ENCODE measurements at places on chromosomes 1 and 21. TPM values are rescaled to one million over a fixed set of nuclear protein-coding genes. Genes with fewer than 3 reads are reported as not detected.

DNA sequence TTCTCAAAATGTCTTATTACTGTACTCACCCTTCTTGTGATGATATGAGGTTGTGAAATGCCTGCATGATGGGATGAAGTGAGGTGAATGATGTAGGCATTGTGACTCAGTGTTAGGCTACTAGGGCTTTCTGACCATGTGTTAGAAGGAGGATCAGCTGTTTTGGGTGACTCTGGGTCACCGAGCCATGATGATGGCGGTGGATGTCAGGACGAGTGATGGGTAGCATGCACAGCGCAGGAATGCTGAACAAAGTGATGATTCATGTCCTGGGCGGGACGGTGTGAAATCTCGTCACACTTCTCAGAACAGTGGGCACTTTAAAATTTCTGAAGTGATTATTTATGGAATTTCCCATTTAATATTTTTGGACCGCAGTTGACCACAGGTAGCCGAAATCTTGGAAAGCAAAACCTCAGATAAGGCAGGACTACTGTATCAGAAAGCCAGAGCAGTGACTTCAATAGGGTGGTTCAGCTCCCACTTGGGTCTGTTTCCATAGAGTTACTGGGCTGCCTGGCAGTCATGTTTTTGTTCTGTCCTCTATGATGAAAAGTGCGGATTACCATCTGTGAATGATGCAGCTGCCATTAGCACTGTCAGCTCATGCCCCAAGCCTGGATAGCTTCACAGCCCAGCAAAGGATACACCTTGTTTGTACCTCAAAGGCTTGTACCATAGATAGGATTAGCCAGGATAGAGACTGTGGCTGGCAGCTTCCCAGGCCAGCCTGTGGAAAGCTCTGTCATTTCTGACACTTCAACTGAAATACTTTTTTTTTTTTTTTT lies 26.6 kb downstream of the IL6R start:
- H3K4me3 ChIP-seq = no peak overlapping the region
- H3K27ac ChIP-seq = no peak overlapping the region
- DNase-seq = no peak
- H3K36me3 ChIP-seq = peaks cover 4% of the 10 kb centered on the region
- H3K27me3 ChIP-seq = no peaks in the 10 kb centered on the region

GRCh38 chr1:112262316-112262715 lies 133.7 kb upstream of the CTTNBP2NL start:
- no peak overlapping the region for H3K27ac ChIP-seq
- H3K4me3 ChIP-seq = no peak overlapping the region
- peaks cover 13% of the 10 kb centered on the region for H3K4me1 ChIP-seq
- DNase-seq = no peak
- no peaks in the 10 kb centered on the region for H3K27me3 ChIP-seq

GRCh38 chr21:32414579-32415358 lies 2.3 kb downstream of the EVA1C start:
- no peak for DNase-seq
- peak overlapping the region; percentile 75 for H3K4me3 ChIP-seq
- H3K27me3 ChIP-seq = no peaks in the 10 kb centered on the region
- peaks cover 24% of the 10 kb centered on the region for H3K4me1 ChIP-seq
- H3K36me3 ChIP-seq = no peaks in the 10 kb centered on the region

AKR7A3 gene
- total RNA-seq = 2.6 TPM

CEP104 gene
- total RNA-seq = 28.5 TPM

Measured in prostate gland (tissue), 2 donors.